ENCODE measurements at places on chromosomes 2 and 18.

DNA sequence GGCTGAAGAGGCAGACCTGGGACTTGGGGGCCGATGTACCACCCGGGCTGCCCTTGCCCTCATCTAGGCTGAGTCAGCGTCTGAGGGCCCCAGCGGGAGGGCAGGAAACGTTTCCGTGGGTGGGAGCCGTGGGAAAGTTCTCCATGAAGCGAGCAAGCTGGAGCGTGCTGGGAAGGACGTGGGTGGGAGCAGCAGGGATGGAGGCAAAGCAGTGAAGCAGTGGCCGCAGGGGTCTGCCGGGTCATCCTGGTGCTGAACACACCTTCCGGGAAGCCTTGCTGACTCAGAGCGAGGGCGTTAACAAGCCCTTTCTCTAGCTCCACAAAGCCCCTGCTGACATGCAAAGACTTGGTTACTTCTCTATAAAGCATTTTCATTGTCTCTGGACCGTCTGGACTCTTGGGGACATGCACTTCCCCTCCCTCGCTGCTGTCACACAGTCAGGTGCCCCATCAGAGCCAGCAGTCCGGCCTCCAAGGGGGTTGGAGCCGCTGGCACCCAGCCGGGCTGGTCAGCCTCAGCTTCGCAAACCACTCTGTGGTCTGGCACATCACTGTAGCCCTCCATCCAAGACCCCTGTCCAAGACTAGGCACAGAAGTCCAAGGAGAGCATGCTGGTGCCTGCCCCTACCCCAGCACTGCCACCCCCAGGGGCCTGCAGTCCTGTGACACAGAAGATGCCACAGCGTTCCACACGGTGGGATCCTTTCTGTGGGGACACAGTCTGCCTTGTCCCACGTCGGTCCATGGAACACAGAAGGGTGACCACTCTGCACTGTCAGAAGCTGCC, 115.1 kb upstream of the GPC1 start:
- DNase-seq, result peak; percentile 89

GRCh38 chr2:181924336-181924735, 32.8 kb downstream of the ITPRID2 start:
- no peak for DNase-seq

DNA sequence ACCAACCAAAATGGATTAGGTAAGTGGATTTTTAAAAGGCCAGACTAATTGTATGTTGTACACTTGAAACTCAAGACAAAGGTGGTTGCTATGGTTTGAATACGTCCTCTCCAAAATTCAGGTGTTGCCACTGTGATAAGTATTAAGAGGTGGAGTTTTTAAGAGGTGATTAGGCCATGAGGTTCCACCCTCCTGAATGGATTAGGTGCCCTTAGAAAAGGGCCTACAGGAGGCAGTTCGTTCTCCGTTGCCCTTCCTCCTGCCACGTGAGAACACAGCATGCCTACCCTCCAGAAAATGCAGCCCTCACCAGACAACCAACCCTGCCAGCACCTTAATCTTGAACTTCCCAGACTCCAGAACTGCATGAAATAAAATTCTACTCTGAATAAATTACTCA, 51.2 kb downstream of the CHMP3 start:
- DNase-seq, result no peak

DNA sequence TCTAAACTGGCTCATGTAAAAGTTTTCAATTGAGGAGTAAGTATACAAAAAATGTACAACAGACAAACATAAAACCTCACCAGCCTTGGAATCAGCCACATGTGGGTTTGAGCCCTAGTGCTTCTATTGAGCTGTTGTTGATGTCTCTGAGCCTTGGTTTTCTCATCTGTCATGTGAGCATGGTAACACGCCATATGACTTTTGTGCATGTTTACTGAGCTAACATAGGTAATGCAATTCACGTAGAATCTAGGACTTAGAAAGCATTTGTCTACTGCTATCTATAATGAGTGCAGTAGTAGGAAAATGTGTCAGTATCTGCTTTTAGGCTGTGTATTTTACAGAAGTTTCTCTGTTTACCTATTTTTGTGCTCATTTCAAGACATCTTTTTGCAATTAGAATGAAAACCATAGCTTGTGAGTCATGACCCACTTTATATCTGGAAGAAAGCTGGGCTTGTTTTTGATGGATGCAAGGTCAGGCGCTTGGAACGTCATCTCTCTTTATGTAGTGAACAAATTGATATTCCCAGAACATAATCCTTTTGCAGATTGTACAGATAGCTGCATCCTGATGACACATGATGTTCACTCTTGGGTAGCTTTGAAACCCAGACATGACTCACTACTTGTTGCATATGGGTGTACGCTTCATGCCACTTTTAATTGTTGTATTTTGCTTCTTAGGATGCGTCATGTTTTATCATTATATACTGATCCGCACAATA, 94.3 kb downstream of the RNF144A start:
- DNase-seq, result peak; percentile 91

DNA sequence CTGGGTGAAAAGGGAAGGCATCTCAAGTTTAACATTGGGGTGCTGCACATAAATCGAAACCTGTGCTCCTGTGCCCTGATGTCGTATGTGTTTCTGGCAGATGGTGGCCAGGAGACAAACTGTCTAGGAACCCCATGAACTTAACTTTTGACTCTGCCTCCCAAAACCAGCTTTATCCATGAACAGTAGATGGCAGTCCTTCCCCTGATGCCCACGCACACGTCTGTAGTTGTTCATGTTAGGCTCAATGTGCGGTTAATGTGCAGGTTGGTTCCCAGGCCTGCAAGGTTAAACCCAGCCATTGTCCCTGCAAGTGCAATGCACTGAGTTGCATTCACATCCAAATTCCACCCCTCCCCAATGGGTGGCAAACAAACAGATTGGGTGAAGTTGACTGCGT, 44.1 kb upstream of the SIX3 start:
- no peak for DNase-seq

- DNase-seq, result no peak
These were observed 181.9 kb downstream of the MEMO1 start for GRCh38 chr2:31828891-31829290.
